CD4-positive, alpha-beta T cell treated with Interferon alpha-2 for 1 hour (primary cell): ENCODE measurements at places on chromosomes 1 and 21.

DNA sequence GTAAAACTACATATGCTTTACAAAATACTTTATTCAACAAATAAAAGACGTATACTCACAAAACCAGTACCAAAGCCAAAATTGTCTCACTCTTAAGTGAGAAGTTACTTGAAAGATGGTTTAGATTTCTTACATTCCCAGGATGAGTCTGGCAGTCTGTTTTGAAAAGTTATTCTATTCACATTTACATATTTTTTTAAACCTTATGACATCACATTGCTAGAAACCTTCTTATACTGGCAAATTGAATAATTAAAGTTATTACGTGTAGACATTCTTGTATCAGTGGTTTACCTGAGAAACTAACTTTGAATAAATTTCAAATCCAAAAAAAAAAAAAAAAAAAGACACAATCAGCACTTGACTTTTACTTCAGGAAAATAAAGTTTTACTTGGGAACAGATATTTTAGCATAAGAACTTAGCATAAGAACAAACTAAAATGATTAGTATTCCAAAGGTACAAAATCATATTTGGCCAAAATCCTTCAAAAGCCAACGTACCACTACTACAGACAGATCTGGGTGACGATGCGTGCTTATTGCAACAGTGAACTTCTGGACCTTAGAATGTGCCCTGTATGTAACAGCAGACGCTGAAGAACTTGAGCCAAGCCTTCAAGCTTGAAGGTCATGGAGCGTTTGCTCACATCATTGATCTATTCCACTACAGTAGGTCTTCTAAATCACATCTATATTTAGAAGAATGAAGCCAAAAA, 2.5 kb downstream of the CDC42BPA start:
- no peak for DNase-seq

- DNase-seq = no peak
Measured at GRCh38 chr21:39681845-39682244, 63.1 kb upstream of the IGSF5 start.

DNA sequence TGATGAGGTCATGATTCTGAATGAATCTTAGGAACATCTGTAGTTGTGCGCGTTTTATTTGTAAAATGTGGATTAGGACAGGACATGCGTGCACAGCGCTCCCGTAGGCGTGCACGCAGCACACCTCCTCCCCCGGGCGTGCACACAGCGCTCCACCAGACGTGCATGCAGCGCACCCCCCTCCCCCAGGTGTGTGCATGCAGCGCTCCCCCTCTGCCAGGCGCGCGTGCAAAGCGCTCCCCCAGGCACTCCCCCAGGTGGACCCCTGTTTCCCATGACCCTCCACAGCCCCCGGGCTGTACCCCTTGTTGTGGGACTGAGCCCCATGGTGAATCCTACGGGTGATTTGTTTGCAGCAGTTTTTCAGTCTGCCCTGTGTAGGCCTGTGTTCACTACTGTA, 61.6 kb downstream of the S100B start:
- DNase-seq = no peak

- DNase-seq = no peak
Measured at GRCh38 chr1:99532276-99532580, 113.7 kb upstream of the PALMD start.

GRCh38 chr1:84851839-84852238, 41.2 kb downstream of the LPAR3 start:
- DNase-seq = no peak

GRCh38 chr1:153677718-153678518, 570 bp upstream of the NPR1 start:
- DNase-seq = peak; percentile 64

GRCh38 chr1:99559166-99559565, 86.7 kb upstream of the PALMD start:
- no peak for DNase-seq

- peak; percentile 14 for DNase-seq
Measured at GRCh38 chr1:39089931-39090521, 63.9 kb downstream of the NDUFS5 start.

GRCh38 chr1:86503406-86504136, 34.8 kb downstream of the CLCA1 start:
- DNase-seq = no peak

GRCh38 chr1:172143384-172144055, 277.0 kb upstream of the C1orf105 start:
- no peak for DNase-seq

DNA sequence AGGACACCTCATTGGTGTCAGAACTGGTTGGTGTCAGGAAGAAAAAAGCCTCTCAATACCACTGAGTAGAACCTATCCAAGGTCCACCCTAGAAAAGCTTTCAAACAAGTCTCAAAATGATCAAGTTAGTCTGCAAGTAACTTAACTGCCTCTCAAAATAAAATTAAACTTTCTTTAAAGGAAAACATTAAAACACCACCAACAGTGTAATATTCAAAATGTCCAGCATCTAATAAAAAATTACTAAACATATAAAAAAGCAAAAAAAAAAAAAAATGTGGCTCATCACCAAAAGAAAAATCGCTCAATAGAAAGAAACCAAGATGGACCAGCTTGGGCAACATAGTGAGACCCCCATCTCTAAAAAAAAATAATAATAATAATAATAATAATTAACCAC, 18.7 kb upstream of the OLFML2B start:
- DNase-seq = no peak

DNA sequence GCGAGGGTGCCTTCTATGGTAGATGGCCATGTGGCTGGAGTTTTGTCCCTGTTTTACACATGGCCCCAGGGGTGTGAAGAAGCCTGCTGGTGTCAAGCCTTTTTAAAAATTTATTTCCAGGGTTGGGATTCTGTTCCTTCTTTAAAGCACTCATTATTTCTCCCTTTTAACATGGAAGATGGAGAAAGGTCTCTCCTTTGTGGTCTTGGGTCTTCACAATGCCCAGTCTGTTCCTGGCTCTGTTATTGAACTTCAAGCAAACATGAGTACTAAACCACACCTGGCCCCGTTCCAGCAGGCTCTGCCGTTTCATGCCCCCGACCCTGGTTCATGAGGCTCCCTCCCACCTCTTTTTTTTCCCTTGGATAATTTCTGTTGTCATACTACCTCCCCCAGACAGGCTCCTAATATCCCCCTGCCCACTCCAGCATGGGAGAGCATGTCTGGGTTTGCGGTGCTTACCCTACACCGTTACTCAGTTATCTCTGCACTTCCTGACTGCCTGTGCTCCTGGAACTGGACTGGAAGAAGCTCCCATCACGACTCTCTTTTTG, 121.2 kb upstream of the KIAA0040 start:
- no peak for DNase-seq

- no peak for DNase-seq
Measured at GRCh38 chr1:19317126-19317910, 5.2 kb downstream of the SLC66A1 start.

DNA sequence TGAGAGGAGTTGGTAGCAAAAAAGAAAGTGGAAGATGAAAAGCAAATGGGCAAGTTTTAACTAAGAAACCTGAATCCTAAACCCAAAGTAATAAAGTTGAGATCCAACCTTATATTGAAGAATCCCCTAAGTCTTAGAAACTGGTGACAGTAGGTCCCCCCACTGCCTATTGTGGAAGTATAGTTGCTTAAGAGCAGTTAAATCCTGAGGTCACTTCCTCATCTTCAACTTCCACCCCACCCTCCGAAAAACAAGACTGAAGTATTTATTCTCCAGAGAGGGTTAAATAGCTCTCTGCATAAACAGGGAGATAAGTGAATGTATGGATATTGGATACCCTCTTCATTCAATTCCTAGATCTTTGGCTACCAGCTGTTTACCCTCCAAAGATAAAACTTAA, 3.3 kb upstream of the DSTYK start:
- DNase-seq = no peak

DNA sequence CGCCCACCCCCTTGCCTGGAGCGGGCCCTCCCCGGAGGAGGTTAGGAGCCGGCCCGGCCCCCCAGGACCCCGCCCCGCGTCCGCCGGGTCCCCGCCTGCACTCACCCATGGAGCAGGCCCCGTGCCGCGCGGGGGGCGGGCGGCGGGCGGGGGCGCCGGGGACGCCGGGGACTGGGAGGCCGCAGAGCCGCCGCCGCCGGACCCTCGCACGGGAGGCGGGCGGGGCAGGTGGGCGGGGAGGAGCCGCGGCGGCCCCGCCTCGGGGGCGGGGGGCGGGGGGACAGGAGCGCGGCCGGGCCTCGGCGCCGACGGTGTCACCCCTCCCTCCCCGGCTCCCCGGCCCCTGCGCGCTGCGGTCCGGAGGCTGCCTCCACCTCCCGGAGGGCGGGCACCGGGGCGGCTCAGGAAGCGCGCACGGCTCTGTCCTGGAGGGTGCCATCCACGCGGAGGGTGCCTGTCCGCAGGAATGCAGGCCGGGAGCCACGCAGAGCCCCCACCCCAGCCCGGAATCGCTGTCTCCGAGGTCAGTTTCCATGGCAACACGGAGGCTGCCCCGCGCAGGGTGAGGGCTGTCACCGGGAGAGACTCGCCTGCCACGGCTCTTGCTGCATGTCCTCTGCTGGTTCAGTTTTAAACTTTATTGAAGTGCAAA, 5.9 kb upstream of the PLEKHG5 start:
- DNase-seq = peak; percentile 36

- no peak for DNase-seq
Measured at GRCh38 chr21:40165773-40166070, 298.5 kb downstream of the PCP4 start.

DNA sequence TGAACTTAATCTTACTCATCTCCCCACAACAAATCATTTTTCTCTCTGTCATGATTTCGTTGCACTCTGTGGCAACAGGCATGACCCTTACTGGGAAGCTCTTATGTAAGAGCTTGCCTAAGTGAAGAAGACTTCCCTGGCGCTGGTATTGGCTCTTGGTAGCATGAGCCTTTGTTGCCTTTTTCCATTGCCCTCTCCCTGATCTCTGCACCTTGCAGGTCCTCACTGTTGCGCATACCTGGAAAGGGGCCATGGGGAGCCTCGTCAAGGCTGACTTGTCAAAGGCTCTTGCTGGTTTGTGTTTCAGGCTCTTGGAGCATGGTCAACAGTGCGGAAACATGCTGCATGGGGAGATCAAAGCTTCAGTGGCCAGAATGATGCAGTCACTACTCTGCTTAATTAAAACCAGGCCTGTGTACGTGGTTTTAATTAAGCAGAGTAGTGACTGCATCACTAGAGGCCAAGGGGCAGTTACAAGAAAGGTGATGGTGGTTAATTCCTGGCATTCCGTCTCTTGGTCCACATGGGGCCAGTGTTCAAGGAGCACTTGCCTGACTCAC, 141.3 kb downstream of the SPATA46 start:
- no peak for DNase-seq

GRCh38 chr1:1366699-1367066, 8.3 kb downstream of the AURKAIP1 start:
- DNase-seq = no peak

- DNase-seq = no peak
Measured at GRCh38 chr1:50308878-50309277, 114.4 kb downstream of the DMRTA2 start.
